CD4-positive, alpha-beta T cell treated with Interleukin-6 at 100 ng/mL for 8 hours (primary cell): ENCODE measurements at places on chromosomes 1 and 21.

GRCh38 chr1:31507676-31508530, 68.4 kb upstream of the TINAGL1 start:
- DNase-seq, result no peak

DNA sequence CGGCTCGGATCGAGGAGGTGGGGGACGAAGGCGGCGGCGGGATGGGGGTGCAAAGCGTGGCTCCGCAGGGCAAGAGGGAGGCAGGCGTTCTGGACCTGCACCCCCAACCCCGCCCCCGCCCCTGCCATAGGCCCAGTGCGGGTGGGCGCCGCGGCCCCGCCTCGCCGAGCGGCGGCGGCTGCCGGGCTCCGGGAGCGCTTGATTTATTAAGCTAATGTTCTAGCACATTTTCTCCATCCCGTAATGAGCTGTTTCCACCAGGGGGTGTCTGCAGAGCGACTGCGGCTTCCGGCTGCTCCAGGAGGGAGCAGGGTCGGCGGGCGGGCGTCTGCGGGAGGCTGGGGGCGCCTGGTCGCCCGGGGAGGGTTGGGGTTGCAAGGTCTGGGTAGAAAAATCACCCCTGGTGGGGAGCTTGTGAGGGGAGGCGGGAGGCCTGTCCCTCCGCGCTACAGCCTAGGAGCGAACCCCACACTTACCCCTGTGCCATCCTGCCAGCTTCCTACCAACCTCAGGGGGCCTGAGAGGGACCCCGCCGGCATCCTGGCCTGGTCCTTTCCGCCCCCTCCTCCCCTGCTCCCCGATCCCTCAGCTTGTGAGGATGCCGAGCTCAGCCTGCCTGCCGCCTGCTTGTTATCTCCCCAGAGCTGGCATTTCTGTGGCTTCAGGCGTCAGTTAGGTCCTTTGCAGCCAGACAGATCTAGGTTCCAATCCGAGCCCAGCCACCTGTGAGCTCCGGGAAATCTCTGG, 48.5 kb upstream of the ACOT11 start:
- peak; percentile 28 for DNase-seq

- no peak for DNase-seq
Observed at GRCh38 chr1:24165500-24165899, 21.6 kb downstream of the IFNLR1 start.

DNA sequence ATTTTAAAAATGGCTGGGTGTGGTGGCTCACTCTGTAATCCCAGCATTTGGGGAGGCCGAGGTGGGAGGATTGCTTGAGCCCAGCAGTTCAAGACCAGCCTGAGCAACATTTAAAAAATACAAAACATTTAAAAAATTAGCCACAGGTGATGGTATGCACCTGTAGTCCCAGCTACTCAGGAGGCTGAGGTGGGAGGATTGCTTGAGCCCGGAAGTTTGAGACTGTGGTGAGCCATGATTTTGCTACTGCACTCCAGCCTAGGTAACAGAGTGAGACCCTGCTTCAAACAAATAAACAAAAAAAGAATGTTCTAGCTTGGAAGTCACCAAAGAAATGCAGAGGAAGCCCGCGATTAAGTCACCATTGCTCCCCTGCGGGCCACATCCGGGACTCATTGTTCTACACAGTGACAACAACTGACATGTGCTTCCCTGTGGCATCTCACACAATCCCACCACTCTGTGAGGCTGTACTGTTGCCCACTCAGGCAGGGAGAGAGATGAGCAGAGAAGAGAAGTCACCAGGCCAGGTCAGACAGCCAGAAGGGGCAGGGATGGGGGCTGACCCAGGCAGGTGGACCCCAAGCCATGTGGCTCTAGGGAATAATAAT, 18.4 kb upstream of the SPATC1L start:
- DNase-seq, result no peak

- DNase-seq, result no peak
Observed at GRCh38 chr1:145898756-145899155, 11.1 kb downstream of the ITGA10 start.

GRCh38 chr1:188355082-188355481, 1526.3 kb downstream of the PLA2G4A start:
- no peak for DNase-seq

GRCh38 chr21:33980276-33980916, 64.8 kb upstream of the ATP5PO start:
- no peak for DNase-seq

GRCh38 chr21:44831227-44831860, 13.5 kb upstream of the SUMO3 start:
- DNase-seq, result no peak

DNA sequence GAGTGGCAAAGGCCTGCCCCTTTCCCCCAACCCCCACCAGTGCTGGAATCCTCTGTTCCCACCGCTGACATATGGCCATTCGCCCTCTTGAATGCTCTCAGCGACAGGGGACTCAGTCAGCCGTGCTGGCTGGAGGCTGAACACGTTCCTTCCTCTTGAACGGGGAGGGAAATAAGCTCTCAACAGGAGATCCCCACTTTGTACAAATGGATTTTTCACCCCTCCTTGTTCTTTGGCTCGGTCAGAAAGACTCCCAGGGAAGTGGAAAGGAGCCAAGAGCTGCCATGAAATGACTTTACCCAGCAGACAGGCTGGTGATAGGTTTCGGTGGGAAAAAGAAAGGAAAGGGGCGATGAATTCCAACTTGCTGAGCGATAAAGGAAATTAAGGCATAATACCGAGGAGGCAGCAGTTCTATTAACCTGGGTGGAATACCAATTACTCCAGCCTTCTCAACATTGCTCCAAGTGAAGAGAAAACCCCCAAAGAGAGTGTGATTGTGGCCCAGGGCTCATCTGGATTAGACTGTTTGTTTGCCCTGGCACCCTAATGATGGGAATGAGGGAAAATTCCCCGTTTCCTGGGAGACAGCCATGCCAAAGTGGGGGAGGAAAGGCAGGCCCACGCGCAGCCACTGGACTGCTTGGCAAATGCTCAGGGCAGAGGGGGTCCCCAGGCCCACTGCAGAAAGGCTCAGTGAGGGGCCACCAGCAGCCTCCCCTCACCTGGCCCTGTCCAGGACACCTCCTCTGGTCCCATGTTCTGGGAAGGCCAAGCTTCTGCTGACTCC, 23.9 kb downstream of the LRP8 start:
- DNase-seq, result no peak

- DNase-seq, result no peak
Observed at GRCh38 chr1:151342021-151342420, 5.0 kb downstream of the RFX5 start.

DNA sequence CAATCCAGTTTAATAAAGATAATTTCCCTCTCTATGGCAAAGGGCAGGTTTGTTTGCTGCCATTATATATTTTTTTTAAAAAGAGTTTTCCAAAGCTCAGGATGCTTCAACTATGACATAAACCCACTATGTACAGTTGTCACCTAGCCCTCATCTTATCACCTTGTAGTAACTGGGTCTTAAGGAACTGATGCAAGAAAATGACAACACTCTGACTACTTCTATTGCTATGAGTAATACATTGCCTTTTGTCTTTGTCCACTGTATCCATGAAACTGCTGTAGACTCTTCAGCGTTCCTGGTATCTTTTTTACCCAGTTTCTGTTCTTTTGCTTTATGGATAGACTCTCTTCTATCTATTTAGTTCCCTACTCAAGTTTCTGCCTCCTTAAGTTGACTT, 586.5 kb downstream of the NEGR1 start:
- DNase-seq, result no peak

GRCh38 chr1:242219905-242220304, 221.0 kb upstream of the MAP1LC3C start:
- no peak for DNase-seq

DNA sequence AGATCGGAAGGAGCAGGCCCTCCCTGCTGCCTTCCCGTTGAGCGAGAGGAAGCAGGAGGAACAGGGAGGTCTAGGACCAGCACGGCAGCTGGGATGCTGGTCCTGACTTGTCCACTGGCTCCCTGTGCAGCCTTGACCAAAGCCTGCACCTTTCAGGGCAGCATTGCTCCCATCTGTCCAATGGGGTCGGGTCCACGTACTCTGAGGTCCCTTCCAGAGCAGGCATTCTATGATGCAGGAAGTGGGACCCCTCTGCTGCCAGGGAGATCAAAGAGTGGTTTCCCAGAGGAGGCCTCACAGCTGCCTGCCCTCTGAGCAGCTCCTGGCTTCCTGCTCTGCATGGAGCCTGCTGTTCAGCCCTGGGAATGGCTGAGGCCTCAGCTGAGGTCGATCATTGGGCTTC, 21.7 kb upstream of the ZNF362 start:
- no peak for DNase-seq

DNA sequence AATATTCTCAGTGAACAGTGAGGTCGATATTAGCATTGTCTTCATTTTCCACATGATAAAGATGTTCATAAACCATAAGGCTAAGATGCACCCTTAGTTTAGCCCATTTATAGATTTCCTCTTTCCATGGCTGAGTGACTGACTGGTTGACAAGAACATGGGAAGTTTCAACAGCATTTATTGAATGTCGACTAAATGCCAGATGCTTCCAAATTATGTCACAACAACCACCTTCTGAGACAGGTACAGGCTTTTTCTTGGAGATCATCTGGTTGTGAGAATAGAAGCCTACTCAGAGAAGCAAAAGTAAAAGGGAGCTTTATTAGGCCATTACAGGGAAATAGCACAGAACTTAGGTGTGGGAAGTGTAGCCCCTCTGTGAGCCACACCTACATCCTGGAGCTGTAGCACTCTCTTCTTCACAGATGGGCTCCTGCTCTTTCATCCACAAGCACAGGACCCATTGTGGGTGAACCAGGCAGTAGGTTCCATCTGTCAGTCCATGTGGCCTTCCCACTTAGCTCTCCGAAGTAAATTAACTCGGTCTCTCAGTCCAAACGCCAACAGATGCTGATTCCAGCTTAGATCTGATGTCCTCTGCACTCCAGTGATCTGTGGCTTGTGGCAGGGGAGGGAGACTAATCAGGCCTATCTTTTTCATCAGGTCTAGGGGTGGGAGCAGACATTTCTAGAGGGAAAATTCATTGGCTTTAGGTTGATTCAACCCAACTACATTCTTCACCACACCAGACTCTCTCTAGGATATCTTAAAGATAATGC, 14.3 kb downstream of the ATP2B4 start:
- no peak for DNase-seq

DNA sequence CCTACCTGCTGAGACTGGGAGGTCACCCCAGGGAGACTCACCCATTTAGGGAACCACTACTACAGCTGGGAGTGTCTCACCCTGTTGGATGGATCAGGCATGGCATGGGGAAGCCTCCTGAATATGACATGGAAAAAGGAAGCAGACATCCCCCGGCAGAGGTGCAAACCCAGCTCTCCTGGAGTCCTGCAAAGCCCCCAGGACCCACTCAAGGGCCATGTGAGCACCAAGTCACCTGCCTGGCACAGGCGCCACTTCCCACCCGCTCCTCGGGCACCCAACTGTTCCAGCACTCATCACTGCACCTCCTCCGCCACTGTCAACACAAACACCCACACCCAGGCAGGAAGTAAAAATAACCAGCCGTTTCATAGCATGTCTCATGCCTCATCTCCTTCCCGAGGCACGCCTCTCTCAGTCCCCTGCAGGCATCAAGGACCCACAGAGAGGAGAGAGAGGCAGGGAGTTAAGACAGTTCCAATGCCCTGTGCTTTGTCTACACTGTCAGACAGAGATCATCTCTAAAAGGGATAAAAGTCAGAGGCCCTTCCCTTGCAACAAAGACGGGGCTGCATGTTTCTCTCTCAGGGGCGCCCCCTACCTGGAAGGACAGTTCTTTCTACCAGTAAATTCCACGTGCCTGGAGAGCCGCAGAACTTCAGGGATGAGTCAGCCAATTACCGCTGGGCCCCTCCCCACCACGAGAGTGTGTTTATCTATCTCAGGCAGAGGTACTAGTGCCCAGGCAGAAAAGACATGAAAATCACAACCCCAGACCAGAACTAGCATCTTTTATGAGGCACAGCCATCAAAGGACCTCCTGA, 150.1 kb upstream of the SOD1 start:
- DNase-seq, result peak; percentile 77

DNA sequence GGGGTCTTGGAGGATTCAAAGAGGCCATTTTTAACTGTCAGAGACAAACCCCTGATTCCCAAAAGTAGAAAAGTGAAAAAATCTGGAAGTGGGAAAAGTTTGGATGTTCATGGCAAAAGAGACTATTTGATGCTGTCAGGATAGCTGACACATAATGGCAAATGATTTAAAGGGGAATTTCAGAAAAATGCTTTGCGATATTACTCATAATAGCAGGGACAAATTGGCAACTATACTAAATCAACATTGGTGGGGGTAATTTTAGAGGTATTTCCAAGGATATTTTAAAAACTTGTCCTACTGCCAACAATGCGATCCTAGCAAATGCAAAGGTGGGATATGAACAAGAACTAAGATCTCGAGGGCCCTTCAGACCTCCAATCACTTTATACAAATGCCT, 5.3 kb upstream of the GSTM4 start:
- DNase-seq, result no peak

DNA sequence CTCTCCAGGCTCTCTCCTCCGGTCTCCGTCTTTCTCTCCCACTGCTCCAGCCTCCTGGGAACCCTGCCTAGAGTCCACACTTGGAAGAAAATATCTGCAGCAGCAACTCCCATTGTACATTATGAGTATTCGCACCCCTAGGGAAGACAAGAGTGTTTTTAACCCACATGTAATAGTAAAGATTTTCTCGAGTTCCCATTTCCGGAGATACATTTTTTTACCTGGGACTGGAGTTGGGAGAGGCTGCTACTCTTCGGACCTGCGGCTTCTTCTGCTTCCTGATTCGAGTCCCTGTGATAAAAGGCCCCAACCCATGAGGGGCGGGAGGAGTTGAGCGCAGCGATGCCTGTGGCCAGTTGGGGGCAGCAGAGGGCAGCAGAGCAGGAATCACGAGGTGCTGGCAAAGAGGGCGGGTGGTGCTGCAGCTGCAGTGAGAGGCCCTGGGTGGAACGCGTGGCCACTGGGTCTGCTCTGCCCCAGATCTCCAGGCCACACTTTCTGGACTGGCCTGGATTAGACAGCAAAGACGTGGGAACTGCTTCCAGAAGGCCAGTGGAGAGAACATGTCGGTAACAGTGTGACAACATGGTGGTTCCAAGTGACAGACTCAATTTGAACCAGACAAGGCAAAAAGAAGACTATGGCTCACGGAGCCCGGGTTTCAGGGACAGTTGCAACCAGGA, 221.0 kb upstream of the CSF3R start:
- peak; percentile 20 for DNase-seq

GRCh38 chr1:246878551-246878950, 53.2 kb downstream of the AHCTF1 start:
- DNase-seq, result no peak

- peak; percentile 83 for DNase-seq
Observed at GRCh38 chr1:160607011-160607671, 27.8 kb upstream of the CD84 start.

DNA sequence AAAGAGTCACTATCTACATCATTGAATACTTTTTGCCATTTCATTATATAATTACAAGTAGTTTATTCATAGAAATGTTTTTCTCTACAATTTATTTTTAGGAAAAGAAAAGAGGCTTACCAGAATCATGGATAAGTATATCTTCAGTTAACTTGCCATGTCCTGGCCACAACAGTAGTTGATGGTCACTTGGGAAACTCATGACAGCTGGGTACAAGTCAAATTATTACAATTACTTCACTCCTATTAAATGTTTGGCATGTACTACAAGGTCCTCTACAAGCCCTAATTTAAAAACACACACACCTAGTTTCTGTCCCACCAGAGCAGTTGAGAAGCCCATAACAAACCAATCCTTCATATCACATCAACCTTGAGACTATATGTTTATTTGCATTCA, 29.4 kb downstream of the PALMD start:
- no peak for DNase-seq
